ENCODE measurements at places on chromosomes 1 and 21.
A peak's percentile ranks its signal among the peaks of the same experiment; 100 is the strongest.

- DNase-seq = no peak
Observed at GRCh38 chr1:94283462-94283861, 46.1 kb upstream of the ARHGAP29 start.

- DNase-seq = no peak
Observed at GRCh38 chr1:118483245-118484006, 298.4 kb upstream of the SPAG17 start.

DNA sequence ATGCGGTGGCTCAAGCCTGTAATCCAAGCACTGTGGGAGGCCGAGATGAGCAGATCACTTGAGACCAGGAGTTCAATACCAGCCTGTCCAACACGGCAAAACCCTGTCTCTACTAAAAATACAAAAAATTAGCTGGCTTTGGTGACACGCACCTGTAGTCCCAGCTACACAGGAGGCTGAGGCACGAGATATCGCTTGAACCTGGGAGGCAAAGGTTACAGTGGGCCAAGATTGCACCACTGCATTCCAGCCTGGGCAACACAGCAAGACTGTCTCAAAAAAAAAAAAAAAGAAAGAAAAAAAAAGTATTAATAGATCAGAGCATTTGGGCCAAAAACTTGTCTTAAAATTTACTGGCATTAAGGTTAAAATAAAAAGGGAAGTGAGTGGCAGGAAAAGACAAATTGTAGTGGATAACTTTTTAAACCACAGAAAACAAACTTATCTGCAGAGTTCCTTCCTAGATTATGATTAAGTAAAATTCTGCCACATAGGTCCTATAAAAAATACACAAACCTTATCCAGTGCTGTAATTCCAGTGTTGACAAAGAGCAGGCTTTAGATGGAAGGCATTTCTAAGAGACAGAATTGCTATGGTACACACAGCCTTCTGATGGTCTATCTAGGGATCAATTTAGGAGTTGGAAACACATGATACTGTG, 53.3 kb downstream of the EIF4G3 start:
- peak; percentile 29 for DNase-seq

- no peak for DNase-seq
Observed at GRCh38 chr1:232851532-232851931, 46.3 kb downstream of the MAP10 start.

DNA sequence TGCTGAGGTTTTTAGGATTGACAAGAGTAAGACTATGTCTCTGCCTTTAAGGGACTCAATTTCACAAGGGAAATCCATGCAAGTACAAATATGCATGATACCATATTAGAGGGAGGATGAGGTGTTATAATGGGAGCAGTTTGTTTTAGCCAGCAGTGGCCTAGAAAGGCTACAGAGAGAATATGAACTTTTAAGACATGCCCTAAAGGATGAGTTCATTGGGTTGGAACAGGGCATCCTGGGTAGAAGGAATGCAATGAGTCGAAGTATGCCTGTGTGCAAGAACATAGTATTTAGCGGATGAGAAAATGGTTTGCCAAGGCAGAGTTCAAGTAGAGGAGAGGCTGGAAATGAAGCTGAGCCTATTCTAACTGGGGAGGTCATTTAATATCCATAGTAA, 32.6 kb upstream of the LEPR start:
- DNase-seq = no peak

DNA sequence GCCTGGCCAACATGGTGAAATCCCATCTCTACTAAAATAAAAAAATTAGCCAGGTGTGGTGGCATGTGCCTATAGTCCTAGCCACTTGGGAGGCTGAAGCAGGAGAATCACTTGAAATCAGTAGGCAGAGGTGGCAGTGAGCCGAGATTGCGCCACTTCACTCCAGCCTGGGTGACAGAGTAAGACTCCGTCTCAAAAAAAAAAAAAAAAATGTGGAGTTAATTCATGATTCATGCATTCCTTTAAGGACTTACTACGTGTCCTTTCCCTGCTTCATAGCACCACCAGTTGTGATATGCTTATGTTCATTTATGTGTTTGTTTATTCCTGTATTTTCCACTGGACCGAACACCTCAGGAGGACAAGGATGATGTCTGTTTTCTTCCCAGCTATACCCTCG, 12.7 kb upstream of the PRELP start:
- no peak for DNase-seq

- no peak for DNase-seq
Observed at GRCh38 chr1:59186656-59187055, 110.2 kb upstream of the FGGY start.

DNA sequence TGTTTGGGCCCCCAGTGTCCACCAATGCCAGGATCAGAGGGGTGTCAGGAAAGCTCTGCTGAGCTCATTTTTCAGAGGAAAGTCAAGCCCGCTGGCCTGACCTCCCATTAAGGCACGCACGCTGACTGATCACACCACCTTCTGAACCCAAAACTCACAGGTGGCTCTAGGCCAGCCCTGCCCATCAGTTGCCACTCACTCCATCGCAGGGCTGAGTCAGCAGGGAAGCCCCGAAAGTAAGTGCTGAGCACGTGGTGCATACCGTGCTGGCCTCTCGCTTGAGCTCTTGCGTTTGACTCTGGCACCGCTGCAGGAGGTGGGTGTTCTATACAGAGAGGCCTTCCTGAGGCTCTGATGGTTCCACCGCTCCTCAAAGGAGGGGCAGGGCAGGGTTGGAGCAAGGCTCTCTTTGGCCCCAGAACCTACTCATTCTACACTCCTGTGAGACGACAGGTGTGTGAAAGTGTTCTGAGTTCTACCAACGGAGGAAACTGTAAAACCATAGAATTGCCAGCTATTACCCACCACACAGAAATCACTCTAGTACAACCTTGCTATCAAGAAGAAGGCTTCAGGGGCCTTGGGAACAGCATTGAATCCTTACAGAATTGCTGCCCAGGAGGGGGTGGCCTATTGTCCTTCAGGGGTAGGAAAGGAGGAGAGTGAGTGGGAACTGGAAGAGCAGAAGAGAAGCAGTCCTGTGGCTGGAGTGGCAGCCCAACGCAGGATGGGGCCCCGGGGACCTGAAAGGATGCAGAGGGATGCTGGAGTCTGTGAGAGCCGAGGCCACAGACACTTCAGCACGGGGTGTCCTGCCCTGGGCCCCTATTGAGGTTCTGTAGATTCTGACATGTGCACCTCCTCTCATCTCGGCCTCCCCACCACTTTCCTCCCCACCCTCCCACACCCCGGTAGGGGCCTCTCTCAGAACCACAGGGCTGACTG, 214.7 kb upstream of the EDN2 start:
- no peak for DNase-seq

DNA sequence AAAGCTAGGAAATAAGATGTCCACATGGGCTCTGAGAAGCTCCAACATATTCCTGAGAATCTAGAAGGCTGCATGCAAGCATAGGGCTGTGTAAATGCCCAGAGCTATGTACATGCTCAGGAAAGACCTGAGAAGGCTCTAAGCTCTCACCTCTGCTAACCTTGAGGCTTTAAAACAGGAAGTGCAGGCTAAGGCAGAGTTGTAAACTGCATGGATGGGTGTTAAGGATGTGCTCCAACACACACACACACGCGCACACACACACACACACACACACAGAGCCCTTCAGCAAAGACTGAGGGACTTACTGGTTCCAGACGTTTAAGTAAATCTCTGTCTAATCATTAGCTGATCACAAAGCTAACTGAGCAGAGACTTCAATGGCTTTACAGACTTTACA, 162.9 kb downstream of the TRABD2B start:
- DNase-seq = no peak

GRCh38 chr1:40373323-40374283, at the start of gene SMAP2:
Gene SMAP2 (plus strand): TSS chr1:40373727. CDS start chr1:40374121, 394 bp downstream.
- peak; percentile 79 for DNase-seq

DNA sequence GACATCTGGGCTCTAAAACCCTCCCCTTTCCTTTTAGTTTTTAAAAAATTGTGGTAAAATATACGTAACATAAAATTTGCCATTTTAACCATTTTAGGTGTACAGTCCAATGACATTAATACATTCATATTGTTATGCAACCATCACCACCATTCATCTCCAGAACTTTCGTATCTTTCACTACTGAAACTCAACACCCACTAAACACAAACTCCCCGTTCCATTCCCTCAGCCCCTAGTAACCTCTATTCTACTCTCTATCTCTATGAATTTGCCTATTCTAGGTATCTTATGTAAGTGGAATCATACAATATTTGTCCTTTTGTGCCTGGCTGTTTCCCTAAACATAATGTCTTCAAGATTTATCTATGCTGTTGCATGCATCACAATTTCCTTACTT, 19.4 kb upstream of the TTC4 start:
- DNase-seq = no peak

- peak; percentile 14 for DNase-seq
Observed at GRCh38 chr1:162627662-162628296, 4.5 kb upstream of the DDR2 start.

DNA sequence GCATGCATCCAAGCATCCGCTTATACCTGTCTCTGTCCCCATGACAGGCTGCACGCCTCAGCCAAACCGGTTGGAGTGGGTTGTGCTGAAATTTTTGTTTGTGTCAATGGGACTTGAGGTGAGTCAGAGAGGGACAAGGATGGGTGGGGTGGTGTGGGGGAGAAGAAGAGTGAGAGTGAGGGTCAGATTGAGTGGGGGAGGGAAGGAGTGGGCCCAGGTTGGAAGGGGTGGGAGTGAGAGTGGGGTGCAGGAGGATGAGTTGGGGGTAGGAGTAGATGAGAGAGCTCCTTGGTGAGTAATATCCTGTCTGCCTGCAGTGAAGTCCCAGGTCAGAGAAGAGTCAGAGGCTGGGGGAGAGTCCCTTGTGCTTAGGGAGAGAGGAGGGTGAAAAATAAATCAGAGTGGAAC, 3.3 kb upstream of the NECTIN4 start:
- DNase-seq = no peak

GRCh38 chr1:212234431-212235395, 50.5 kb upstream of the PPP2R5A start:
- no peak for DNase-seq

GRCh38 chr1:56156971-56157876, 422.1 kb downstream of the PLPP3 start:
- DNase-seq = no peak

GRCh38 chr1:73832276-73833181, 365.4 kb downstream of the LRRIQ3 start:
- no peak for DNase-seq

DNA sequence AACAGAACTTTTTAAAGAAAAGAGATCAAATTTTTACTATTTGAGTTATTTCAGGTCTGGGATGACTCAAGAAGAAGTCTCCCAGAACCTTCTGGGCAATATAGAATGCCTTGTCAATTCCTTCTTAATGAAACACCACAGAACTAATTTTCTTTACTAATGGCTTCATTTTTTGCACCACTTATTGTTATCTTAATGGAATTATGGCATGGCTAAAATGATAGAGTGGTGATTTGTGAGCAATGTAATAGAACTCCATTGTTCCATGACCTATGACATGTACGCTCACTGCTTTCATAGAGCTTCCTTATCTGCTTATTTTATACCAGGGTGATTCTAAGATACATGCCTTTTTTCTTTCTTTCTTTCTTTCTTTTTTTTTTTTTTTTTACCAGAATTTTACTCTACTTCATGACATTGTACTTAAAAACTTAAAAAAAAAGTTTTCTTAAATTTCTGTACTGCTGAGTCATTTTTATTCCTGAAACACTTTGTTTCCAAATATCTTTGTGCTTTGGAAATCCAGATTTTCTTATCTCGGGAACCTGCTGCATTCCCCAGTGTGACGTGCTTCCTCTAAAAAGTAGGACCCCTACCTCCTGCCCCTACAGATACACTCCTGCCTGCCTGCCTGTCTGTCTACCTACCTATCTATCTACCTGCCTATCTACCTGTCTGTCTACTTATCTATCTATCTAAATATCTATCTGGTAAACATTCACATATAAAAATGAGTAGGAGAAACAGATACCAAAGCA, 284.9 kb downstream of the PBX1 start:
- no peak for DNase-seq

DNA sequence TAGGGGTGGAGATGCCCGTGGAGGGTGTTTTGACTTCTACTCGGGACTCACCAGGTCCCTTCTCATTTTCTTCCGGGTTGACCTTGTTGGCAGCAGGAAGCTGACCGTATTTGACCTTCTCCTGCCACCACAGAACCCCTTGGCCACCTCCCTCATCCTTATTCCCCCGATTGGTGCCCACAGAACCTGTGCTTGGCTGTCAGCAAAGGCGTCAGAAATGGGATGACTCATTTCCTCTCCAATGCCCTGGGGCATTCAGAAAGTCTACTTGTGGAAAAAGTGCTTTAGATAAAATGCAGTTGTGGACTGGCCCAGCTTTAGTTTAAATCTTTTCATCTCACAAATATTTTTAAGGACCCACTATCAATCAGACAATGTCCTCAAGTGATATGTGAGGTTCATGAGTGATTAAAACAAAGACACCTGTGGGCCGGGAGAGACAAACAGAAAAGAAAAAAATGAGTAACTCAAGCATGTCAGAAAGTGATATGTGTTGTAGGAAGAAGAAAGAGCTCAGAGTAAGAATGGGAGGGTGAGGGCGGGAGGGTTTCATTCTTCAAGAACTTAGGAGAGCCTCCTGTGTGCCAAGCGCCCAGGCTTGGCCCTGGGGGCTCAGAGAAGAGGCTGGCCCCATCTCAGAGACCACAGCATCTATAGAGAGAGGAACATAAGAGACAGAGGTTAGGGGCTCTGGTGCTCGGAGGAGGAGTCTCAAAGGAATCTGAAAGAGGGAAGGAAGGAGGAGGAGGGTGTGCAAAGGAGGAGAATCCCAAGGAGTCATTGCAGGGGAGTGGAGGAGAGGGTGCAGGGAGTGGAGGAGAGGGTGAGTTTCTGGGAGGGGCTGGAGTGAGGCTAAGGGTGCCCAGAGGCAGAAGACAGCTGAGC, 221.6 kb upstream of the VAMP3 start:
- DNase-seq = no peak

DNA sequence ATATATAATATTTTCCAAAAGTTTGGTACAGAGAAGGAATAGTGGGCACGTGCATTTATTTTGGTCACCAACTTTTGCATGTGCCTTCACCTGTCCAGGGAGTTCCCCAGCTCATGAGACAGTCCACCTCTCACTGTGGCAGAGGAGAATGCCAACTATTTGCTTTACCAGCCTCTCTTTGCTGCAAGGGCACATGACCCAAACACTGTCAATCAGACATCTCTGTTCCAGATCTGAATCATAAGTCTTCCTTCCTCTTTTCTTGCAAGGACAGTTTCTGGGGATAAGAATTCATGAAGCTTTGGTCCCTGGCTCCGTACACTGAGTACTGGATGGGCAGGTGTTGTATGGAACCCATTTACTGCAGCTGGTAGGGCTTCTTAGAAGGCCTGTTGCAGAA, 38.6 kb downstream of the C1orf87 start:
- no peak for DNase-seq

- DNase-seq = no peak
Observed at GRCh38 chr1:150971583-150972416, 2.8 kb downstream of the CERS2 start.

- no peak for DNase-seq
Observed at GRCh38 chr1:21165076-21165475, 11.6 kb downstream of the EIF4G3 start.

DNA sequence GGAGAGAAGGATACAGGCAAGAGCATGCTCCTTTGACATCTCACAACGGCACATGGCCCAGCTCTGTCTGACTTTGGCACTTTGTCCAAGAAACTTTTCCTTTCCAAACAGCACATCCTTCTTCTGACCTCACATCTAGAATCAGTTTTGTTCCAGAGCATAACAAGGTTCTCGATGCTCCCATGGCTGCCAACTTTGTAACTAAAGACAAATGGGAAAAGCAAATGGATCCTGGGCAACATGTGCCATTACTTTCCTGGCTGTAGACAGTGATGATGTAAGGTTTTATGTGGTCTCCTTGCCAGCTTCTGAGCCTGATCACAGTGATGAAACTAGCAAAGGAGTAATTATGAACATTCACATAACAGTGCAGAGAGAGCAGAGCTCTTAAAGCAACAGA, 171.8 kb upstream of the C1orf87 start:
- DNase-seq = no peak

Measured in KG1 (cell line).